ENCODE measurements at places on chromosomes 3 and 15.

- DNase-seq, result no peak
These were observed 11.3 kb downstream of the CSRNP1 start for GRCh38 chr3:39142067-39142466.

- no peak for DNase-seq
These were observed 51.0 kb downstream of the EDEM1 start for GRCh38 chr3:5238545-5238944.

GRCh38 chr3:61875046-61875844, 313.9 kb downstream of the PTPRG start:
- no peak for DNase-seq

DNA sequence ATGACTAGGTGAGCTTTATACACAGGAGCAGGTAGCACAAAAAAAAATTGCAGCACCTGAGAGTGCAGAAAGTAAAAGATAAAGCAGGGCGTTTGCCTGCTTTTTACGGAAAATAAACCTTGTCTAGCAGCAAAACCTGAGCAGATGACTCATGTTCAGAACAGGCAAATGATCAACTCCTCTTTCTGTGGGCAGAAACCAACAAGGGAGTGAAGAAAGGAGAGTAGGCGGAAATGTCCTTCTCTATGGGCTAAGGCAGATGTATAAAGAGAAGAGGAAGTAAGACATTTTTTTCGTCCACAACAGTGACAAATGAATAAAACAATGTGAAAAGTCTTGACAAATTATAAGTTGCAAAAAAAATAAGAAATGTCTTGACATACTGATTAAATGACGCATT, 24.5 kb upstream of the GMNC start:
- no peak for DNase-seq

DNA sequence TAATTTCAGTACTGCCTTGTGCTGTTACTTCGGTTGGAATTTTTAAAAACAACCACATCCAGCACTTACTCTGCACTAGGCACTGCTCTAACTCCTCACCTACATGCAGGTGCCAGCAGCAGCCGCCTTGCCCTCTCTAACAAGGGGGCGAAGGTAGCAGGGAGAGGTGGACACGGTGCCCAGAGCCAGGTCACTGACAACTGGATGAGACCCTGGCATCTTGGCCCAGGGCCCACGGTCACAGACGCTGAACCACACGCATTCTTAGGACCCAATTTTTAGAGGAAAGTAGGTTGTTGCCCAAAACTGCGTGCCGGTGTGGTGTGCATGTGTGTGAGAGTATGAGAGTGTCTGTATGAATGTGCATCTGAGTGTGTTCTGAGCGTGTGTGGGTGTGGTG, 63.4 kb upstream of the GATA2 start:
- DNase-seq, result no peak

DNA sequence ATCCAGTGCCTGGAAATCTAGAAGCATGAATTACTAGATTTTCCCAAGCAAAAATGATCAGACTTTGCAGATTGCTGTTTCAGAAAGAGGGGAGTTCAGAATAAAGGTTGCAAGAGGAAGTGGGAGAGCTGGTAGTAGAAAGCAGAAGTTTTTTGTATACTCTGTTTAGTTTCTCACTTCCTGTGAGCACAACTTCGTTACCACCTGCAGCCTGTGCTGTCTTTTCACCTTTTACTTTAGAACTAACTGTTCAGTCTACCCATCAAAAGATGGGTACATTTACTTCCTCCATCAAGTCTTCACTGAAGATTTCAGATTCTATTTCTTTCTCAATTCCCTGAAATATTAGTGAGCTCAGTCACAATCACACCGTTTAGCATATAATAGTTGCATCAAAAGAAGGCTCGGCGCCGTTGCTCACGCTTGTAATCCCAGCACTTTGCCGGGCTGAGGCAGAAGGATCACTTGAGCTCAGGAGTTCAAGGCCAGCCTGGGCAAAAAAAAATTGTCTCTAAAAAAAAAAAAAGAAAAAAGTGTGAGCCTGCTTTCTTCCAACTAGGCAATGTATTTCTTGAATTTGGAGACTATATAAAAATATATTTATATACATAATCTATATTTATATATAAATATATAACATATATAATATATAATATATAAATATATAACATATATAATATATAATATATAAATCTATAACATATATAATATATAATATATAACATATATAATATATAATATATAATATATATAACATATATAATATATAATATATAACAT, 1.8 kb upstream of the CEP97 start:
- DNase-seq, result no peak

GRCh38 chr15:57784081-57784511, 77.6 kb downstream of the POLR2M start:
- DNase-seq, result no peak

DNA sequence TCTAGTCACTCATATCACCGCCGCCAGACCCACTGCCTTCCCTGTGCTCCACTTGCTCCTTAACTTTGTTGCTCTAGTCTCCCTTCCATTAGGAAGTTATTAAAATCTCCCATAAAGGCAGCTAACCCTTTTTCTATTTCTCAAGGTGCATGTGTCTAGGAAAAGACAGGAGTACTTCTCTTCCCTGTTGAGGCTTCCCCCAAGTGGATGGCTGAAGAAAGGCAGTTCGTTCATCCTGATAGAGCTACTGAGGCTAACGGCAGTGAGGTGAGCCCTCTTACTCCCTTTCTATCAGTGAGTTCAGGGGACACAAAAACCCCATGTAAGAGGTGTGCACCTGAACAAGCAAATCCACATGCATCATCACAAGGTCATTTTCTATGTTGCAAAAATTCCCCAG, 397.8 kb downstream of the IGSF11 start:
- no peak for DNase-seq

DNA sequence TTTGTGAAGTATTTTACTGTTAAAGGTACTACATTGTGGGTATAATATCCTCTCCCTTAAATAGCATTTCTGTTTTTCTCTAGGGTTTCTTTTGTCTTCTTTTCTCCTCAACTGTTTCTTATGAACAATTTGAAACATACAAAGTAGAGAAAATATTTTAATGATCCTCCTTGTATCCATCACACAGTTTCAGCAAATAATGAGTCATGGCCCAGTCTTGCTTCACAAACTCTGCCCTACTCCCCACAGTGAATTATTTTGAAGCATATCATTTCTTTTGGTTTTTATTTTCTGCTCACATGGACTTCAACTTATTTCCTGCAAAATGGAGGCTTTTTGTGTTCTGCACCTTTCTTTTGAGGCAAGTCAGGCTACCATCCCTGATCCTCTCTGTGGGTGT, 6.1 kb upstream of the SCAANT1 start:
- no peak for DNase-seq

Measured in upper lobe of left lung (tissue), 6 donors.